ENCODE measurements at places on chromosomes 5 and 9. TPM values are rescaled to one million over a fixed set of nuclear protein-coding genes. Genes with fewer than 3 reads are reported as not detected.

GRCh38 chr5:113574417-113574816 is 60.9 kb downstream of the YTHDC2 start:
- DNase-seq, result no peak

- peak; percentile 81 for DNase-seq
These were observed 1.4 kb downstream of the NR3C1 start for GRCh38 chr5:143402017-143402552.

DNA sequence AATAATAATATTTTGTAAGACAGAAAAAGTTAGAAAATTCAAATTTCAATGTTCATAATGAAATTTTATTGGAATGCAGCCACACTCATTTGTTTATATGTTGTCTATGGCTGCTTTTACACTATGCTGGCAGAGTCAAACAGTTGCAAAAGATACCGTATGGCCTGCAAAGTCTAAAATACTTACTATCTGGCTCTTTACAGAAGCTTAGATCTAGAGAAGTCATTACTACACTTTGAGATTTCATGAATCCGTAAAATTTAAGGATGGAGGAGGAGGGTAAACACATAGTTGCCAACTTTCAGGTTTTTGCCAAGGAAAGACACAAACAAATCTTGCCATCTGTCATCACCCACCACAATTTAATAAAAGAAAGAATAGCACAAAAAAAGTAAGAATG is 25.1 kb upstream of the PCSK1 start:
- no peak for DNase-seq

GRCh38 chr5:38551030-38552017 is 5.1 kb downstream of the LIFR start:
- peak; percentile 60 for DNase-seq

DNA sequence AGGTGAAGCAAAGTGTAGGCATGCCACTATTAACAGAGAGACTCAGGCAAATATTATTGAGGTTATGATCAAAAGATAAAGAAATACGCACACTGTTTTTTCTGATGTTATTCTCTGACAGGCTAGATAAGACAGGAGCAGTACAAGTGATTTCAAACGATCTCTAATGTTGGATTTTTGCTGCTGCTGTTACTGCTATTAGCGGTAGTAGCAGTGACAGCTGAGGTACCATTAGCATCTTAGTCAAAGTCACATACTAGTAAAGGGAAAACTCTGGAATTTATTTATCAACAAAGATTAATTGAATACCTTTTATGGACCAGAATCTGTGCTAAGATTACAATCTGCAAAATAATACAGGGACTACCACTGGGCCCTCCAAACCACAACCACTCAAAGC is 362.4 kb upstream of the CDH6 start:
- DNase-seq, result no peak

DNA sequence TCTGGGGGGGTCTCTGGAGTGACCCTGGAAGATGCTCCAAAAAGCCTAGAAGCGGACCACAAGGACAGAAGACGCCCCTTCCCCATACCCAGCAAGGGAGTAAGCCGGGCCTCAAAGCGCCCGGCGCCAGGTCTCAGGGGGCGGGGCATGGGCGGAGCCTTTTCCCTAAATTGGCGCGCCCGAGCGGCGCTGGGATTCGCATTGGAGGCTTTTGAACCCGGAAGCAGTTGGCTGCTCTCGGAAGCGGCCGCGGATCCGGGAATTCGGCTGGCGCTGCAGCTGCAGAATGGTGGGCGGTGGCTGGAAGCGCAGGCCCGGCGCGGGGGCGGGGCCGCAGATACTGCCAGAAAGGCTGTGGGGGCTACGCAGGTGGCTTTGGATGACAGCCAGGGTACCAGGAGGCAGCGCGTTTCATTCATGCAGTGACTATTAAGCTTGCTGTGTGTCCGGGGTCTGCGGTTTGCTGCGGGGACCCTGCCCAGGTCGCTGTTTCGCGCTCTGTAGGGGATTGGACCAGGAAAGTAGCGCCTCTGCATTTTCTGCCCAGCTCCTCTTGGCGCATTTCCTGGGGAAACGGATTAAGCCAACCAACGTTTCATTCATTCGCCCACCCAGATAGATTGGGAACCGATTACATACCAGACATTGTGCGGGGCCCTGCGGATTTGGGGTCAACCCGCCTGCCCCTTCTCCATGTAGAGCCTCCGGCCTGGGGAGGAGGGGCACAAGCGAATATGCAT is 83.0 kb upstream of the FREM1 start:
- peak; percentile 82 for DNase-seq

DNA sequence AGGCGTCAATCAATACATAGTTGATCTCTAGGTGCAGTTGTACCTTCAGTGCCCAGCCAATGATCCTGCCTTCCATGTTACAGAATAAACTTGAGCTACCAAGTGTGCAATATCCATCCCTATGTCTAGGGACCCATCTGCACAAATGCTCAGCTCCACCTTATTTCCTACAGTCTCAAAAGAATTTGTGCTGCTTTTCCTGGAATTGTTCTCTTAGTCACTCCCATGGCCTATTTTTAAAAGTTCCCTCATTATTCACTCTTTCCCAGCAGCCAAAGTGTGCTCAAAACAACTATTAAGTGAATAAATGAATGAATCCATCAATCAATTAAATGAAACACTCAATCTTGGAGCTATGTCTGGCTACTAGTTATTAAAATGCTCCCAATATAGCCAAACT is 14.7 kb downstream of the LIX1 start:
- DNase-seq, result no peak

The PURA gene
- 12.0 TPM for total RNA-seq

DNA sequence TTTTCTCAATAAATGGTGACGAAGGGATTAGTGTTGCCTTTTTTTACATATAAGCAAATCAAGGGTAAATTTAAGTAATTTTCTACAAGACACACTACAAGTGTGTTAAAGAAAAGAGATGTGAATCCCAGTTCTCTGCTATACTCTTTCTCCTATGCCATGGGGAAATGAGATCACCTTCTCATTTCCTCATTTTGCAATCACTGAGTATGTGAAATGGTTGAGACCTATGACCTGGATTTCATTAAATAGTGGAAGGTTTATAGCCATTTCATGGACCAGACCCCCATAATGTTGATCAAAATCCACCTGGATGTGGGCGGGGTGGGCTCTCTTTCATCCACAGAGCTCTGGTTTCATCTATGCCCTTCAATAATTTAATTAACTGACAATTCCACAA is 66.9 kb upstream of the SLIT3 start:
- DNase-seq, result no peak

- DNase-seq, result no peak
These were observed 290.0 kb downstream of the NR3C1 start for GRCh38 chr5:143113461-143113860.

GRCh38 chr5:181243564-181244343 is at the start of gene RACK1:
TSS of gene RACK1 (minus strand) at chr5:181243906. CDS start at chr5:181243800, 106 bp downstream.
- DNase-seq, result peak; percentile 96

GRCh38 chr9:81626511-81626910 is 62.8 kb downstream of the TLE1 start:
- no peak for DNase-seq

The GABRA6 gene
- total RNA-seq, result not detected

The GAS1 gene
- 0.14 TPM for total RNA-seq

- peak; percentile 11 for DNase-seq
These were observed 197.1 kb upstream of the HMHB1 start for GRCh38 chr5:143614831-143615230.

All from activated CD4-positive, alpha-beta T cell treated with anti-CD3 and anti-CD28 coated beads, Interleukin-2, amount 10 ng/mL, durations not matched to agents 24 days and 14 days (primary cell).